Sigmoid colon (tissue), 7 donors: ENCODE measurements at places on chromosomes 7 and 10.

DNA sequence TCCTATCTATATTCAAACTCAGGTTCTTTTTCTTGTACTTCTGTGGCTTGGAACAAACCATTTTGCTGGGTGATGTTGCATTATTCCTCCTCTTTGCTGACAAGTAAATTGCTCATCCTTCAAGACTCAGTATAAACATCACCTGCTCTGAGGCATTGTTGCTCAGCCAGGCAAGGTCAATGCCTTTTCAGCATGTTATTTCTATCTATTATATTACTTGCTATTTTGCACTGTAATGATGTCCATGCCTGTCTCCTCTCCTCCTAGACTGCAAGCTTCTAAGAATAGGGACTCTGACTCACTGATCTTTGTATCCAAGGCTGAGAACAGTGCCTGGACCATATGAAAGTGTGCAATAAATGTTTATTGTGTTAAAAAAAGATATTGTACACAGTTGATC, 293.8 kb downstream of the RNLS start:
- no peak for DNase-seq

DNA sequence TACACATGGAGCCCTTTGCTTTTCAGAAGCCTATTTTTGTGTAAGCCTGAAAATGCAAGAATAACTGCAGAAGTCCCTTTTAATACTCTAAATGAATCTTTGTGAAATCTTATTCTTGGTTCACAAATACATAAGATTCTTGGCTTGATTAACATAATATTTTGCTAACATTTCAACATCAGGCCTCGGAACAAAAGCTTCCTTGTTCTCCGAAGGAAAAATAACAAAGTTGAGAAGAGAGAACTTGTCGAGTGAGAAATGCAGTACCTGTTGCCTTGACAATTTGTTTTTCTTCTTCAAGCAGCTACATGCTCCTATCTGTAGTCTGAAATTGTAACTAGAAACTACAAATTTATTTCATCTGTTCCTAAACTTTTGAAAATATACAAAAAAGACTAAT, 8.5 kb downstream of the NT5C2 start:
- no peak for DNase-seq

- DNase-seq, result no peak
Observed at GRCh38 chr7:92754919-92755581, 81.3 kb downstream of the CDK6 start.

DNA sequence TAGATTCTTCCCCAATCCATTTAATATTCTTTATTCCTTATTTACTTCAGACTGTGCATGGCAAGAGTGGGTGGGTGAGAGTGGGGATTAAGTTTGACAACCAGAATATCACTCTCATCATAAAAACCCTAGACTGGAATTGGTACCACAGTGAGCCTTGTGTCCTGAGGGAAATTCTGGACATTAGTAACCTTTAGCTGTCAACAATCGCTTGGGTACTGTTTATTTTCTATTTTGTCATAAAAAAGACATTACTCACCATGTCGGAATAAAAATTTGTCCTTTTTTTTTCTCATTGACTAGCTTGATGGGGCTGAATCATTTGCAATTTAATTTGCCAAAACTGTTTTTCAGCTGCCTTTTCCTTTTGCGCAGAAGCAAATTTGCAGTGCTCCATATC, 176.1 kb upstream of the SEMA3C start:
- no peak for DNase-seq

GRCh38 chr7:158570449-158571170, 17.0 kb downstream of the PTPRN2 start:
- no peak for DNase-seq

GRCh38 chr7:157809863-157810851, 473.4 kb downstream of the DNAJB6 start:
- no peak for DNase-seq

- peak; percentile 58 for DNase-seq
Observed at GRCh38 chr10:122279725-122280141, 8.6 kb downstream of the BTBD16 start.

DNA sequence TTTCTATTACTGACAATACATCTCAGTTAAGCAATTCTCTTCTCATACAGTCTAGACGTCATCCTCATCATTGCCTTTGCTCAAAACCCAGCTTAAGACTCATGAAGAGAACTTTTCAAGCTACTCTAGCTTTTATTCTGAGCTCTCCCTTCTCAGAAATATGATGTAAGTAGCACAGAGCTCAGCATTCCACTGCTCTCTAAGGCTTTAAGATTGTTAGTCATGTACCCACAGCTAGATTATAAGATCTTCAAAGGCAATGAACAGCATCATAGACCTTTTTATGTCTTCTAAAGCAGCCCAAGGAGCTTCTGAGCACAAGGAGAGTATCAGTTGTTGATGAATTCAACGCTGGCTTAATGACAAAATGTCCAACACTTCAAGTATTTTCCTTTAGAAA, 119.3 kb downstream of the NRP1 start:
- no peak for DNase-seq

DNA sequence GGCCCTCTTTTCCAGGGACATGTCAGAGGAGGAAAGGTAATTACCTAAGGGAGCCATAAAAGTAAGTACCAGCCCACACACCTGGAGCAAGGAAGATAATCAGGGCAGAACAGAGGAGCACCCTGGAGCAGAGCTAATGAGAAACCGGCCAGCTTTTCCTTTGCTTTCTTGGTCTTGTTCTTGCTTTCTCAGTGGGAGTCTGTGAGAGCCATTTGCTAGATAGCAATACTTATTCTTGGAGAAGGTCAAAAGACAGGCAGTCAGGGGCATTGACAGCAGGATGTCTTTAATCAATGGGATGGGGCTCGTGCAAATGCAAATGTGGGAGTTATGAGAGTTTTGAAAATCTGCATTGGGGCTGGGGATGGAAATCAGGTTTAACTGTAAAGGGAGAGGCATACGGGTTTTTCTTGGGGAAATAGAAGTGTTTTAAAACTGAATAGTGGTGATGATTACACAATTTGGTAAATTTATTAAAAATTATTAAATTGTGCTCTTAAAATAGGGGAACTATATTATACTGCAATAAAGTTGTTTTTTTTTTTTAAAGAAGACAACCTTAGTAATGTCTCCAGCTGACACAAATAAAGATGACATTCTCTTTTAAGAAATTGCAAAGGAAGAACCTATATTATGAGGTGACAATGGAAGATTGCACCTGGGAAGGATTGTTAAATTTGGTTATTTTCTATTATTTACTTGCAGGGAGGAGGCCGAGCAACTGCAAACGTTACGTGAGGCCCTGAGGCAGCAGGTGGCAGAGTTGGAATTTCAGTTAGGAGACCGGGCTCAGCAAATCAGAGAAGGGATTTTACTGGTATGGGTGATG, 35.6 kb upstream of the PPP1R17 start:
- no peak for DNase-seq

GRCh38 chr7:15228831-15229230, 326.3 kb upstream of the DGKB start:
- no peak for DNase-seq

DNA sequence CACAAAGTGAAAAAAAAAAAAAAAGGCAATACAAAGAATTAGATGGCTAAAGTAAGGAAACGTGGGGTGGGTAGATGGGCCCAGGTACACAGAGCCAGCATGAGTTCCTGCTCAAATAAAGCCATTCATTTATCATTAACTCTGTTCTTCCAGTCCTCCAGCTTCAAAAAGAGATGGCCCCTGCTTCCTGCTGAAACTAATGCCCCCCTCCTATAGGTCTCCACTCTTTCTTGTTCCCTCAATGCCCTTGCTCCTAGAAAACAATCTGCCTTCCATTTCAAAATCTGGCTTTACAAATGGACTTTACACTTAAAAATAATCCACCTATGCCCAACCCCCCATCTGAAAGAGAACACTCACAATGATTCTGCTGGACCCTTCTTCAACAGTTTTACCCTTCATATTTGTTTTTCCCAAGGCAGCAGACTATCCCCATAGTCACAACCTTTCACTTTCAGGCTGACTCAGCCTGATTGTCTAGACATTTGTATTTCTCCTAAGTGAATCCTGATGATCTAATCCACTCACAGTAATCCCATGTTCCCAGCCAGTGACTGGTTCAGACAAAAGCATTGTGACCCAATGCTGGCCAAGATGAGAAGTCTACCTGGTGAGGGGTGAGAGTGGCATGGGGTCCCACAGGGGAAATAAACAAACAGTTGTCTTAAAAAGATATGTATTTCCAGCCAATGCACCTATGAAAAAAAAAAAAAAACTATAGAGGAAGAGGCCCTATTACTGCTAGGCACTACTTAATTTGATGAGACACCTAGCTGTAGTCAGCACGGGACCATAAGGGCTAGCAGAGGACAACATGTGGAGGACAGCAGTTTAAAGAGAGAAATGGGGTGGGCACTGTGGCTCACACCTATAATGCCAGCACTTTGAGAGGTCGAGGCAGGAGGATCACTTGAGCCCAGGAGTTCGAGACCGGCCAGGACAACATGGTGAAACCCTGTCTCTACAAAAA, 74.6 kb upstream of the GRID1 start:
- no peak for DNase-seq

DNA sequence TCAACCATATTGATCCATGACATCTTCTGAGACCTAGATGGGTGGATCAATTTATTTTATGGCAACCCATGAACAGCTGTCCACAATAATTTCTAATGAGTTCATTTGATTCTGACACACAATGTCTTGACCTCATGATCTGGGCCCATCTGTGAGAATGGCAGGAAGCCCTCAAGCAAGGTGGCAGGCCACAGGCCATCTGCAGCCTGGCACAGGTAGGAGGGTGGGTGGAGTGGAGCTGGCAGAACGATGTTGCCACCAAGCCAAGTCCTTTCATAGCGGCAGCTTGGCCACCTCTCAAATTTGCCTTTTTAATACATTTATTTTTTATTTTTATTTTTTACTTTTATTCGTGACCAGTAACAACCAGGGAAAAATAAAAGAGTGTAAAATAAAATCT, 1181.6 kb upstream of the SORCS1 start:
- DNase-seq, result no peak

GRCh38 chr10:48946891-48947500, 7.4 kb upstream of the LRRC18 start:
- peak; percentile 21 for DNase-seq

DNA sequence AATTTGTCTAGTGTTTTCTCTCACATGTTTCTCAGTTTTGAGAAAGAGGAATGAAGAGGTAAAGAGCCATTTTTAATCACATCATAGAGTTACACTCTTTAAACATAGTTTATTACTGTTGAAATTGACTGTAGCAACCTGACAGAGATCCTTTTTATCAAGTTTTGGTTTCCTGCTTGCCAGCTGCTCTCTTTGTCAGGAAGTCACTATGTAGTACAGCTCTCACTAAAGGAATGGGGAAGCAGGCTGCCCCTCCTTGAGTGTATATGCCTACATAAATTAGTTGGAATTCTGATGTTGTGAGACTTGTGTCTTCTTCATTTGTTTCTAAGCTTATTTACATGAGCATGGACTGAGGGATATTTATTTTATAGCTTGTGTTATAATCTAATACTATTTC, 1274.0 kb upstream of the CELF2 start:
- DNase-seq, result no peak

- DNase-seq, result no peak
Observed at GRCh38 chr7:6606866-6607583, 8.4 kb upstream of the ZNF853 start.

DNA sequence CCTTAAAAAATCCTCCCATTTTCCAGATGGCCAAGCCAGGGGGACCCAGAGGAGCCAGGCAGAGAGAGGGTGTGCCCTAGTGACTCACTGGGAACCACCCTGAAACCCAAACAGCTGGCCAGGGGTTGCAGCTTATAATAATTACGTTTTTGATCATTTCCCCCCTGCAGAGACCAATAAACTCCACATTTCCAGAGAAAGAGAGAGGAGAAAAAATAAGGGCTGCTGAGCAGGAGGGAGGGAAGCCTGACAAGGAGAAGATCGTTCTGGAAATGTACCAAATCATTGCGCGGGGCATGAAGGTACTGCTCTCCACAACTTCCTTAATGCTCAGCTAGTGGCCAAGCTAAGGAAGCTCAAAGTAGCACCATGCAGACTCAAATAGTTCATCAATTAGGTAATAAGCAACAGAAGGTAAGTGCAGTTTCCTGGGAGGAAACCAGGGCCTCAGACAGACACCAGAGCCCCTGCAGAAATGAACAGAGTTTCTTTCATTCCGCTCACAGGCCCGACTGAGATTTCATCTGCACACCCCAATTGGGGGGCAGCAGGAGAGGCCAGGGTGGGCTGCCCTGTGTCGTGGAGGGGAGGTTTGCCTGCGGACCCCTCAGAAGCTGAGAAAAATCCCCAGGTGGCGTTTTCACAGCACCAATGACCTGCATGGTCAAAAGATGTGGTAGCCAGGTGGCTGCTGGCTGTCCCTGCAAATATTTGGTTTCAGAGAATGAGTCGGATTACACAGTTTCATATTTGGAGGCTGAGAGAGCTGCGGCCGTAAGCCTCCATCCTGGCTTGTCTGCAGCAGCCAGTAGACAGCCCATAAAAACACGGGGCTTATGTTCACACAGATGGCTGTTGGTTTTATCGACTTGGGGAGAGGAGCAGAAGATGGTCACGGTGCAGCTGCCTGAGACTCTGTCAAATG, 153.2 kb upstream of the LYZL2 start:
- DNase-seq, result no peak

- DNase-seq, result no peak
Observed at GRCh38 chr7:30276203-30276900, 8.0 kb upstream of the ZNRF2 start.

DNA sequence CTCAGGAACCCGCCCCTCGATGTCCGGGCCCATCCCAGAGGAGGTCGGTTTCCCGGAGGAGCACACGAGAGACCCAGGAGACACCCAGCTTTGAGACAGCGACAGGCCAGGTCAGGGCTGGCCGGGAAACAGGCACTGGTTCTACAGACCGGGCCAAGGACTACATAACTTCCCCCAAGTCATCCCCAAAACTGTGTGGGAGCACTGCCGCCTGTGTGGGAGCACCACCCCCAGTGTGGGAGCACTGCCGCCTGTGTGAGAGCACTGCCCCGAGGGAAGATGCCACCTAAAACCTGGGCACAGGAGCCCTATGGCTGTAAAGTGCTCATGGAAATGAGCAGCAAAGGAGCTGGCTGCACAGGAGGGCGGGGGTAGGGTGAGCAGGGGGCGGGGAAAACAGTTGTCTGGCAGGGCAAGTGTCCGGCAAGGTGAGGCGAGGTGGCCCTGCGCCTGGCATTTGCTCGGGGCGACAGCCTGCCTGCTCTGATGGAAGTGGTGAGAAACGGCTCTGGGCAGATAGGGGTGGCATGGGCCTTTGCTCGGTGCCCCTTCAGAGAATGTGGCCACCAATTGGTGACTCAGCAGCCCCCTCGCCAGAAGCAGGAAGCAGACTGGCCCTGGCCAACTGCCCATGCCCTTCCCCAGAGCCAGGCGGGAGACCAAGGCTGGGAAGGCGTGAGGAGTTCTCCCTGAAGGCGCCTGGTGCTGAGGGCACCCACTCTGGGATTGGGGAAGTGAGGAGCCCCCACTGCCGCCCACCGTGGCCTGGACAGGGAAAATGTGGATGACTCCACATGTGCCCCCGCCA, 26.2 kb downstream of the PAPOLB start:
- peak; percentile 54 for DNase-seq

- no peak for DNase-seq
Observed at GRCh38 chr10:69861251-69862240, 59.8 kb downstream of the COL13A1 start.

DNA sequence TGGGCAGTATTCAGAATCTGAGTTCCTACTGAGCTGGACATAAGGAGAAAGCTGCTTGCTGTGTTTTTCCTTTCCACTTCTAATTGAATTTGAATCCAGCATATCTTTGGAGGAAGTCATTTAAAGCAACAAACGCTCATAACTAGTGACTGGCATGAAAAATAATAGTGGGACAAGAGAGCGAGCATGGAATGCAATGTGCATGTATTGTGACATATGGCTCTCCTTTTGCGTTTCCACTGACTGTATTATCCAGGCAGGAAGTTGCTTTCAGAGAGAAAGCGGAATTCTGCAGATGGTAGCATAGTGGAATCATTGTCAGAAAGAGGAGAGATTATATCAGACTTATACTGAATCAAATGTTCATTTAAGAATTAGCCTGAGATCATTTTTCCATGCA, 368.6 kb downstream of the REEP3 start:
- no peak for DNase-seq
